Naive thymus-derived CD8-positive, alpha-beta T cell (primary cell): ENCODE measurements at places on chromosomes 11 and 22.

GRCh38 chr11:37259734-37260133, 661.7 kb upstream of the RAG2 start:
- DNase-seq = no peak

DNA sequence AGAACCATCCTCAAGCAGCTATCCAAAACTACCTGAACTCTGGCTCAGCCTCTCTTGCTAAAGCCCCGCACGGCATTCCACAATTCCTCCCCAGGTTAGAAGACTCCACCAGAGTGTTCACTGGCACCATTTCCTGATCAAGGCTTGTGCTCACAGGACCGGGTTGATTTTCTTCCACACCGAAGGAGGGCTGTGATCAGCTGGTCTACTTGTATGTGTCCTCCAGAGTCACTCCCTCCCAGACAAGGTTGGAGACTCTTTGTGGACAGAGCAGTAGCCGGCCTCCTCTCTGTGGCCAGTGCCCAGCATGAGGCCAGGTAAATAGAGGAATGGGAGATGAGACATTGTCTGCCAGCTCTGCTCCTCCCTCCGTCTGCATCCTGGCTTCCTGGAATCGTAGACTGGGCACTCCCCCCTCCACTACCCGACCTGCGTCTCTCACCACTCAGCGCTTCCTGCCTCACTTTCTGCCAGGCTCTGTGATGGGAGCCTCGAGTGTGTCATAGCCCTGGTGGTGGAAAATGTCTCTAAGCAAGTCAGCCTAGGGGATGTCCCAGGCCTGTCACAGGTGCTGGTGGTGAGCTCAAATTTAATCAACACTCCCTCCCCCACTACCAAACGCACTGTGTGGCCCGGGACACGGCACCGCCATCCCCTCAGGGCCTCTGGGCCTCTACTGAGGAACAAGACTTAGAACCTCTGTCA, 12.5 kb upstream of the TMPRSS6 start:
- peak; percentile 92 for DNase-seq

DNA sequence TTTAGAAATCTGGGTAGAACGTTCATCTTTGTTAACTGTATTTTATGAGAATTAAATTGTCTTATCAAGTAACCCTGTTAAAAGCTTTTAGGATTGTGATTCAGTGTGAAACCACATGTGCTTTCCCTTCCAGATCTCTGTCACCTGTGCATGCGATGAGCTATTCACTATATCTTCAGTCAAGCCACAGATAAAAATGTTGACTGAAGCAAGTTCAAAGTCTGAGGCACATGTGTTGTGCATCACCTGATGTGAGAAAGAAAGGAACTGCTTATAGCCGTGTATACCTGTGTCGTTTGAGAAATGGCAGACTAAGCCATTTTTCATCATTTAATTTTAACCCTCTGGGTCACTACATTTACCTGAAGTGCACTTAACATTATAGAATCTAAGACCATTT, 1088.9 kb upstream of the TENM4 start:
- no peak for DNase-seq

DNA sequence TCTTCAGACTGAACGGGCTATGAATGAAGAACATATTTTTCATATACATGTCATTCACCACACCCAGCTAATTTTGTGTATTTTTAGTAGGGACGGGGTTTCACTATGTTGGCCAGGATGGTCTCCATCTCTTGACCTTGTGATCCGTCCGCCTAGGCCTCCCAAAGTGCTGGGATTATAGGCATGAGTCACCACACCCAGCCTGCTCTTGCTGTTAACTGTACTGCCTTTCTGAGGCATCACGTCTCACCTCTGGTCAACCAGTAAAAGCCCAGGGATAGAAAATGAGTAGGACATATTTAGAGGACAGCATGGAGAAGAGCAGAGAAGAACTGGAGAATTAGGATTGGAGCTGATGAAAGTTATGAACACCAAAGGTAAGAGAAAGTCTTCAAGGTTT, 55.6 kb downstream of the APOL3 start:
- no peak for DNase-seq

GRCh38 chr11:46332568-46333393, 14.5 kb upstream of the DGKZ start:
- peak; percentile 43 for DNase-seq

DNA sequence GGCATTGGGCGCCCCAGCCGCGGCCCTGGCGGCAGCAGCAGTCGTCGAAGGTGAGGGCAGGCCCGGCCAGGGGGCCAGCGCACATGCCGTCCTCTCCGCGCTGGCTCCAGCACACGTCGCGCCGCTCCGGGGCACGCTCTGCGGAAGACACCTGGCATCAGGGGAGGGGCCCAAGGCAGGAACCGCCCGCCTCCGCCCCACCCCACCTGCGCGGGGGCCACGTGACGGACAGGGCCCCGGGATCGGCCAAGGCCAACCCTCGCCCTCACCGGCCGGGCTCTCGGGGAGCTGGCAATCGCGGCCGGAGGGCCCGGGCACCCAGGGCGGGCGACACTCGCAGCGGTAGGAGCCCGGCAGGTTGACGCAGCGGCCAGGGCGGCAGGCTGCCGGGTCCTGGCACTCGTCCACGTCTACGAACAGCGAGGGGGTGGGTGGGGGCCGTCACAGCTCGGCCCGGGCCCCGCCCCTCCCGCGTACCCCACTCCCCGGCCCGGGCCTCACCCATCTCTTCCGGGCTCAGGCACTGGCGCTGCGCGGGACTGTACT, 14.9 kb downstream of the SCYL1 start:
- no peak for DNase-seq

- no peak for DNase-seq
Observed at GRCh38 chr11:101726988-101727387, 143.2 kb upstream of the TRPC6 start.

- DNase-seq = no peak
Observed at GRCh38 chr11:128058580-128059208, 528.7 kb downstream of the ETS1 start.
